GM13977 (cell line): ENCODE measurements at places on chromosomes 2 and 18.

GRCh38 chr2:18829251-18829902, 240.0 kb upstream of the NT5C1B start:
- DNase-seq = no peak

GRCh38 chr2:206692971-206693370, 25.2 kb downstream of the DYTN start:
- no peak for DNase-seq

- peak; percentile 41 for DNase-seq
These were observed 4.4 kb downstream of the XRCC5 start for GRCh38 chr2:216113572-216113971.

GRCh38 chr2:206736935-206737334, 18.7 kb upstream of the DYTN start:
- DNase-seq = no peak

- DNase-seq = no peak
These were observed 78.9 kb downstream of the SKA1 start for GRCh38 chr18:50453732-50454131.

- DNase-seq = no peak
These were observed 79.2 kb upstream of the PAPOLG start for GRCh38 chr2:60676706-60677330.

GRCh38 chr2:70399046-70399445, 97.2 kb upstream of the FAM136A start:
- DNase-seq = no peak

DNA sequence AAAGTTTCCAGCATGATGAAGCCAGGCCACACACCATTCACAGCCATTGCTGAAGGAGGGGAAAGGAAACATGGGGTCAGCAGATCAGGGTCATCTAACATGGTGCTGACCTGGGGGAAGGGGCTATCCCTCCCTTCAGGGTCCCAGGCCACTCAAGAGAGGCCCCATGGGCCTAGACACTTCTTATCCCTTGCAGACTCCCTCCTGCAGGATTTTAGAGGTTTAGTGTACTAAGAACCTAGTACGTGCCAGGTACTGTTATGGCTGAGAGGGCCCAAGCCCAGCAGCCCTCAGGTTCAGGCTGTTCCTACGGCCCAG, 8.8 kb downstream of the KHK start:
- DNase-seq = no peak
